ENCODE measurements at places on chromosomes 12 and 14.
A peak's percentile ranks its signal among the peaks of the same experiment; 100 is the strongest.

DNA sequence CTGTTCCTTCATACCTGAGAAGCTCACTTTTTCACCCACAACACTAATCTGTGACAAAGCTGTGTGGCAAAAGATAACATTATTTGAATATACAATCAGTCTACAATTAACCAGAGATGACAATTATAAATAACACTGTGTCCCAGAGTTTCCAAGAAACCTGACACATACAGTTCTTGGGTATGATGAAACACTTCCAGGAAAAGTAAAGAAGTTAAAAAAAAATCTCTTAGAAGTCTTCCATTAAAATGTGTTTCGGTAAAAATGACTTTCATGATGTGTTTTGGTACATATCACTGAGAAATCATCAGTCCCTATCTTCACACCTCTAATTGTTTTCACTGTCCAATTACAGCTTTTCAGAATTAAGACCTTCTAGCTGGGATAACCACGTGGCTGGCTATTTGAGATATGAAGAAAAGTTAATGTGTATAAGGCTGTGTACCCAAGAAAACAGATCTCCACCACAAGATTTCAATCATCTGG, 390.2 kb downstream of the SOX5 start:
- DNase-seq: no peak

GRCh38 chr14:69675877-69676416, 64.6 kb downstream of the SUSD6 start:
- no peak for DNase-seq

DNA sequence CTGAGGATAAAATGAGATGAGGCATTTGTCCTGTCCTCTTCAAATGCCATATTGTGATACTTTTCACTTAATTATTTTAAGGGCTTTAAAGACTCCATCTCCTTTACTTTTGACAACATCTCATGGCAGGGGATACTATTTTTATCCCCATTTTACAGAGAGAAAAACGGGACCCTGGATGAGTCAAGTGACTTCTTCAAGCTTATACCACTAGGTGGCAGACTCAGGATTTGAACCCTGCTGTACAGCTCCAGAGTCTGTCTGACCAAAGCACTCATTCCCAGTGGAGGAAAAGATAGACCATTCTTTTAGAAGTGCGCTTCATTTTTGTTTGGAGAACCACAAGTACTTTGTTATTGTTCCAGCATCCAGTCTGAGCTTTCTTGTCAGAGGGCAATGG, 1.7 kb upstream of the SMOC1 start:
- DNase-seq: no peak

DNA sequence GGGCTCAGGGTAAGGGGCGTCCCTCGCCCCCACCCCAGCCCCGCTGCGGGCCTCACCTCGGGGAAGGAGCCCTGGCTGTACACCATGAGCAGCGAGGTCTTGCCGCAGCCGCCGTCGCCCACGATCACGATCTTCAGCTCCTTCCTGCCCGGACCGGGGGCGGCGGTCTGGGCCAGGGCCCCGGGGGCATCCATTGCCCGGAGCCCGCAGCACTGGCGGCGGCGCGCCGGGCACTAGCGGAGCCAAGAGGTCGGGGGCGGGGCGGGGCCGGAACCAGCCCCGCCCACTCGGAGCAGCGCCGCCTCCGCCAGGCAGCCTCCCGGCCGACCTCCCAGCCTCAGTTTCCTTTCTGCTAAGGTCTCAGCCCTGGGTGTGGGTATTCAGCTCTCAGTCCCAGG, at the start of gene RHOF:
RHOF (minus strand) TSS at position 249 of the 398 bp plus-strand sequence; CDS start at position 194, 55 bp downstream.
- DNase-seq: peak; percentile 70

DNA sequence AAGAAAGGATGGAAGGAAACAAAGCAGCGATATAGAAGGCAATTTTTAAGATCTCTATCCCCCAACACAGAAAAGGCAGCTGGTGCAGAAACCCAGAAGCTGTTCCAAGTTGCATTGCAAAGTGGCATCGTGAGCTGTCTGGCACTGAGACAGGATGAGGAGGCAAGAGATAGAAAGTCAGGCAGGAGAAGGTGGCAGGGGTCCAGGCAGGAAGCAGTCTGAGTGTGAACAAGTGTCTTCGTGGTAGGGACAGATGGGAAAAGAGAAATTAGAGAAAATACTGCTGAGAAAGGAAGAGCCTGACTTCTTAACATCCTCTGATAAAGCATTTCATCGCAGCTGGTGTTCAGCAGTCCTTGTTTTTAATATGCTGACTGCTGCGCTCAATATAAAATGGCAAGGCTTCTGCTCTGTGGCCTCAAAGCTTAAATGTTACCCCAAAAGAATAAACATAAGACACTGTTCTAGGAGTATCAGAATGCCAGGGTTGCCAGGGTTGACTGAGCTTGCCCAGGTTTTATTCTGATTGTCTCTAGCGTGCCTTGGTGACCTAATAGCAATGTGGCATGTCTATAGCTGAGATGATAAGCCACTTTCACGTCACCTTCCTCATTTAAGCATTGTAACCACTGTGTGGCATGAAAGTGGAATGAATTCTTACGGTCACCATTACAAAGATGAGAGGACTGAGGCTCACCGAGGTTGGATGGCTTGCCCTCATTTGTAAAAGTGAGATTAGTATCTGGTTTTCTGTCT, 397.6 kb downstream of the NUAK1 start:
- no peak for DNase-seq

All from activated CD4-positive, alpha-beta T cell treated with anti-CD3 and anti-CD28 coated beads for 24 hours (primary cell).